CD4-positive, alpha-beta T cell treated with Interferon gamma for 1 hour (primary cell): ENCODE measurements at places on chromosomes 3 and 15.

GRCh38 chr15:72082176-72082575 lies 35.8 kb downstream of the MYO9A start:
- DNase-seq: no peak

GRCh38 chr3:46655271-46655670 lies 38.2 kb downstream of the ALS2CL start:
- DNase-seq: no peak

- DNase-seq: no peak
Observed at GRCh38 chr3:152323834-152324233, 55.1 kb downstream of the MBNL1 start.

DNA sequence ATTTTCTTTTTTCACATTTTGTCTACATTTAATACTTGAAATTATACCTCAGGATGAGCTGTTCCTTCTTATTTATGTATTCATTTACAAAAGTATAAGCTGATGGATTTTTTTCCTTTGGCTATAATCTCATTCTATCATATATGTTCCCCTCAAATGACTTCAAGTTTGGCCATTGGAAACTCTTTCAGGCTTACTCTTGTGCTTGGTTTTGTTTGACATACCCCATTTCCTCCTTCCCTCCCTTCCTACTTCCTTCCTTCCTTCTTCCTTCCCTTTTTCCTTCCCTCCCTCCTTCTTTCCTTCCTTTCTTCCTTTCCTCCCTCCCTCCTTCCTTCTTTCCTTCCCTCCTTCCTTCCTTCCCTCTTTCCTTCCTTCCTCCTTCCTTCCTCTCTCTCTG lies 697.1 kb upstream of the ARPP21 start:
- no peak for DNase-seq

DNA sequence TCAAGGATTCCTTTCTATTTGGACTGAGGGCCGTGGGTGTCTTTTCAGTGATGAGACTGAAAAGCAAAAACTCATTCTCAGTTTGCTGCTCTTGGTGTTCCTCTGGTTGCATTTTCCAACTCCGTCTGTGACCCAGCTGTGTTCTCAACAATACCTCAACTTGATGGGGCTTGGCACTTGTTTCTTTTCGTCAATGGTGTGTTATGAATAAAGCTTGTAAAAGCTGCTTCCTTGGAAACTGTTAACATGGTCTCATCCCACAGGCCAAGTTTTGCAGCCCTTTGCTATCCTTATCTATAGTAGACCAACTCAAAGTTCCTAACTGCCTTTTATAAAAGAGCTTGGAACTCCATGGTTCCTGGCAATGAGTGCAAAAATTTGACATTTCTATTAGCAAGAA lies 142.5 kb upstream of the UBE2E1 start:
- DNase-seq: no peak

- no peak for DNase-seq
Observed at GRCh38 chr3:1191026-1191425, 98.2 kb downstream of the CNTN6 start.

GRCh38 chr3:148030975-148031374 lies 621.8 kb downstream of the ZIC1 start:
- DNase-seq: no peak

GRCh38 chr3:48476426-48477053 lies 27.4 kb downstream of the SHISA5 start:
- DNase-seq: no peak
